ENCODE measurements at places on chromosomes 4 and X. TPM values are rescaled to one million over a fixed set of nuclear protein-coding genes. Genes with fewer than 3 reads are reported as not detected.

The SPANXB1 gene
- total RNA-seq, result not detected

The TLR6 gene
- total RNA-seq, result 0.63 TPM

The NXF2B gene
- total RNA-seq, result 0.31 TPM

The FATE1 gene
- total RNA-seq, result not detected

The PROM1 gene
- 91.1 TPM for total RNA-seq

The CFAP99 gene
- not detected for total RNA-seq

The IRS4 gene
- 0.63 TPM for total RNA-seq

The BEX1 gene
- total RNA-seq, result 136 TPM

The NHSL2 gene
- total RNA-seq, result 1.3 TPM

The AFF2 gene
- total RNA-seq, result 124 TPM

The ADH1A gene
- not detected for total RNA-seq

The FAM53A gene
- 0.63 TPM for total RNA-seq

The TRO gene
- 119 TPM for total RNA-seq

The ARMCX1 gene
- 71.4 TPM for total RNA-seq

The DRD5 gene
- 0.63 TPM for total RNA-seq

The INPP4B gene
- 5.9 TPM for total RNA-seq

The ANK2 gene
- 1,069 TPM for total RNA-seq

The CCDC160 gene
- total RNA-seq, result 0.31 TPM

The NALF2 gene
- 3.4 TPM for total RNA-seq

The VEGFD gene
- not detected for total RNA-seq

The SSX1 gene
- total RNA-seq, result not detected

The ACOX3 gene
- total RNA-seq, result 51.6 TPM

The DOK7 gene
- total RNA-seq, result 0.63 TPM

The ASB12 gene
- 0.63 TPM for total RNA-seq

The GABRA4 gene
- 54.1 TPM for total RNA-seq

The MAGEE2 gene
- total RNA-seq, result 5.3 TPM

The ABCG2 gene
- 15.0 TPM for total RNA-seq

The FANCB gene
- total RNA-seq, result 11.6 TPM

The XK gene
- 2.2 TPM for total RNA-seq

The TMA16 gene
- total RNA-seq, result 22.8 TPM

The ARAP2 gene
- 101 TPM for total RNA-seq

All from parietal lobe (tissue), 2 donors.